Activated CD8-positive, alpha-beta memory T cell treated with anti-CD3 and anti-CD28 coated beads, Interleukin-2, amount 10 ng/mL, durations not matched to agents 7 days and 5 days (primary cell): ENCODE measurements at places on chromosomes 12 and 14. TPM values are rescaled to one million over a fixed set of nuclear protein-coding genes. Genes with fewer than 3 reads are reported as not detected.

The MMAB gene
- total RNA-seq, result 35.4 TPM

- no peak for DNase-seq
Measured at GRCh38 chr12:118709946-118710345, 271.4 kb upstream of the SRRM4 start.

The ARMH4 gene
- total RNA-seq, result not detected

- DNase-seq, result no peak
Measured at GRCh38 chr12:92218394-92219077, 72.9 kb upstream of the BTG1 start.

The TSFM gene
- 32.2 TPM for total RNA-seq

The LRP1 gene
- 0.85 TPM for total RNA-seq

The HCAR3 gene
- total RNA-seq, result not detected

DNA sequence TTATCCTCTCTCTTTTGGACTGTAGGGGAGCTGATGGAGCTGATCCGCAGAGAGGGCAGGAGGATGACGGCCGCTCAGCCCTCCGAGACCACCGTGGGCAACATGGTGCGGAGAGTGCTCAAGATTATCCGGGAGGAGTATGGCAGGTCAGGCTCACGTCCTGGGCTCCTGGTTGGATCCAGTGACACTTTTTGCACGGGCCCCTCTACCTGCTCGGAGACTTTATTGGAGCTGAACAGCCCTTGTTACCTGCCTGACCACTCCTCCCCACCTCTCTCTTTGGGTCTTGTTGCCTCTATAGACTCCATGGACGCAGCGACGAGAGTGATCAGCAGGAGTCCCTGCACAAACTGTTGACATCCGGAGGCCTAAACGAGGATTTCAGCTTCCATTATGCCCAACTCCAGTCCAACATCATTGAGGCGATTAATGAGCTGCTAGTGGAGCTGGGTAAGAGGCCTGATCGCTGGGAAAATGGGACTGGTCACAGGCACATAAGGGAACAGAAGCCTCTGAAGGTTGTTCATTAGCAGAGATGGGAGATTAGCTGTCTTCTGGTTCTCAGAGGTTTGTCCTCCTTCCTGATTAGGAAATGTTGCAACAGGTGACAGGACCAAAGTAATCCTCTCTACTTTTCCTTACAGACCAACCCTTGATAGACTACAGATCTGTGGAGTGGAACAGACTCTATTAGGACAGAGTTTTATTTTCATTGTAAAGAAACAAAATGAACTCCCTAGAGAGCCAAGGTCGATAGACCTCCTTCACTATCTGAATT lies 718 bp downstream of the EIF2B2 start:
- DNase-seq, result no peak

The GSG1 gene
- not detected for total RNA-seq
